ENCODE measurements at places on chromosomes 16 and 17.
A peak's percentile ranks its signal among the peaks of the same experiment; 100 is the strongest.

GRCh38 chr17:64103391-64104364, 26.3 kb downstream of the ERN1 start:
- DNase-seq, result peak; percentile 58

DNA sequence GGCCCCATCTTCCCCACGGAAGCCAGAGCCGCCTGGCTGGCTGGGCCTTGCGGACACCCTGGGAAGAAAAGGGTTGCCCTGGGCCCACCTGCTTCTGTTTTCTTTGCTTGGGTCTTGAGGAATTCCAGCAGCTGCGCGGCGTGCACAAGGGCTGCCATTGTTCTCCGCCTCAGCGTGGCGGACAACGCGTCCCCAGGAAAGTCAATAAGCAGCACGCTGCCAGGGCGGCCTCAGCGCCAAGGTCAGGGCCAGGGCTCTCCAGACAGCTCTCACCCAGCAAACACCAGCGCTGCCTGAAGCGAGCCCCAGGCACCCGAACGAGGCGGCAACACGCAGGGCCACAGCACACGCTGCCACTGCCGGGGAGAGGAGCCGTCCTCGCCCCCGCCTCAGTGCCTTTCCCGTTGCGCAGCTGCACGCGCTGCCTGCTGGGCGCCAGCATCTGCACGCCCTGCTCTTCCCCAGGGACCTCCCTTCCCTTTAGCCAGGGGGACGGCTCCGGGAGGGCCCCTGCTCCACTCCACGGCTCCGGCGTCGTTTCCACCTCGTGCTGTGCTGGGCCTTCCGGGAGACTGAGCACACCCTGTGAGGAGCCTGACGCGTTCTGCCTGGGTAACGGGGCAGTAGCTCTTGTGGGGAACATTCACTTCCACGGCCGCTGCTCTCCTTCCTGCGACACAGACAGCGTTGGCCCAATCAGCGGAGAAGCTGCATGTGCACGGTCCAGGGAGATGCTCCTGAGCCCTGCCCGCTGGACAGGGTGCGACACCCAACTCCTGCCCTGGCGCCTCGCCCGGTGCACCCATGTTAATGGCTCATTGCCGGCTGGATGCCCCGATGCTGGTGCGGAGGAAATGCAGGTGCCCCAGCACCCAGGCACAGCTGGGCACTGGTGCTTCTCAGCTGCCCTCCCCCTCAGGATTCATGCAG, 57.8 kb downstream of the LMF1 start:
- no peak for DNase-seq

DNA sequence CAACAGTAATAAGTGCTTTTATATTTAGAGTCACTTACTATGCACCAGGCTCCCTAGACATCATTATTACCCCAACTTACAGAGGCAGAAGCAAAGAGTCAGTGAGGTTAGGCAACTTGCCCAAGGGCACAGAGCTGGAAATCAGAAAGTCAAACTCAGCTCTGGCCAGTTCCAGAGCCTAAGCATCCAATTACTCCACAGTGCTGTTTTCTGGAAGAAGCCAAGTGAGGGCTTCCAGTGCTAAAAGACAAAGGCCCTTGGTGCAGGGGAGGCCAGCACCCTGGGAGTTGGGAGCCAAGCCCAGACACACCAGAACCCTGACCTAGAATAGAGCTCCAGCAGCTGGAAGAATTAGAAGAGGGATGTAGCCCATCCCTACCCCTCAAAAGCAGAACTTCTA, 40.2 kb downstream of the C17orf67 start:
- no peak for DNase-seq

- DNase-seq, result no peak
Observed at GRCh38 chr17:78959803-78960202, 19.9 kb downstream of the LGALS3BP start.

- no peak for DNase-seq
Observed at GRCh38 chr17:51653878-51654277, 393.5 kb downstream of the UTP18 start.

GRCh38 chr17:11836508-11836907, 160.8 kb downstream of the ZNF18 start:
- DNase-seq, result no peak

- no peak for DNase-seq
Observed at GRCh38 chr17:13601322-13601775, 380 bp downstream of the HS3ST3A1 start.

- DNase-seq, result no peak
Observed at GRCh38 chr17:72492941-72493340, 372.1 kb downstream of the SOX9 start.

DNA sequence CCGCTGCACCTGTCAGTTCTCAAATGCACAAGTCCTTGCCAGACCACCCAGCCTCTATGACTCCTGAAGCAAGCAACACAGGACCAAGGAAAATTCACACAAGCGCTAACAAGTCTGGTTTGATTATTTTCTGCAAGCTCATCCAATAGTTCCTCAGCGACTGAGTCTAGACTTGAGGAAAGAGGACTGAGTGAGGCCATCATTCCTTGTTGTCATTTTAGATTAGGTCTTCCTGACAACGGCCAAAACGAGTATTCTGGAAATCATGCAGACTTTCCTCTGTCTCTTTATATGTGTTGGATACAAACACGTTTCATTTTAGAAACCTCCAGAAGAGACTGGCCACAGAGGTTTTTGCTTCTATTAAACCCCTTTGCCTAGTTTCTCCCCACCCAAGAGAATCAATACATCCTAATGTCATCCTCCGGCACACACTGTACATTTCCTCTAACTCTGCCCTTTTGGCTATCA, 561 bp downstream of the CCDC47 start:
- peak; percentile 30 for DNase-seq

- no peak for DNase-seq
Observed at GRCh38 chr17:4897198-4897687, 2.1 kb upstream of the C17orf107 start.

DNA sequence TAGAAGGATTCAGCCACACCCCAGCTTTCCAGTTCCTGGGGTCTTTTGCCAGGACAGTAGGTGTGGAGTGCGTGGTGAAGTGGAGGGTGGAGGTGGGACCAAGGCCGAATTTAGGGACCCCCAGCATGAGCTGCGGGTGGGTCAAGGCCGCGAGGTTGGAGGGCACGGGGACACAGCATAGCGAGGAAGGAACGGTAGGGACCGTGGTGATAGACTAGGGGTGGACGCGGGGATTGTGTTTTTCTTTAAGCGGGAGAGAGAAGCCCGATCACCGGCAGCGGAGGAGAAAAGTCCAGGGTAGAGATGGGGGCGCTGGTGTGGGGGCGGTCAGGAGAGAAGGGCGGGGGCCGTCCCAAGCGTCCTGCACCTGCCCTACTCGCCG, 261 bp upstream of the B4GALNT2 start:
- DNase-seq, result no peak

- no peak for DNase-seq
Observed at GRCh38 chr16:73663720-73664119, 615.8 kb upstream of the ZFHX3 start.

DNA sequence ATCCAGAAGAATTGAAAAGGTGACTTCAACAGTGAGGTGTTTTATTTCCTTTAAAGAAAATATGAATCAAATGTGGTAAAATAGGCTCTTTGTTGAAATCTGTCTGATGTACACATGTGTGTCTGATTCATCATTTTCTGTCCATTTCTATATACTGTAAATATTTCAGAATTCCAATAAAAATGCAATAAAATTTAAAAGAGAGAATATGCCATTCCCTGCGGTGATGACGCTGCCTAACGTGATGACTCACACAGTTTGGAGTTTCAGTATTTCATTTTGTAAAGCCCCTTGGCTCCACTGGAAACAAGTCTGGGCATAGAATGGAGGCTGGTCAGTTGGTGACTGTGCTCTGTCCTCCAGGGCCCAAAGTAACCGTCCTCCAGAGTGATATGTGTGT, 482.5 kb upstream of the CDH5 start:
- no peak for DNase-seq

DNA sequence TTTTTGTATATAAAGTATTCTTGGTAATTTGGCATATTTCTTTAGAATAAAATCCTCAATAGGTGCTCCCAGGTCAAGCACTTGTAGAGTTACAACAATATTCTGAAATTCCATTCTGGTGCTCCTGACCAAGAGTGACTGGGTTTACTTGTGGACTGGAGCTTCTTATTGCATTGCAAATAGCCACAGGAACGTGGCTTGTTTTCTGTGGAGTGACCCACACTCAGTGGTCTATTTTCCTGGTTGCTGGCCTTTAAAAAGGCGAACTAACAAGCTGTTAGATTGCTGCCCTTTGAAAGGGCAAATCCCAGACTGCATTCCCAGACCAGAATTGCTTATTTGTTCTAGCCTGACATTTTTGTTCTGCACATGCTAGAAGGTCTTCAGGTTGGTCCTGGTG, 658.8 kb upstream of the GOT2 start:
- no peak for DNase-seq

DNA sequence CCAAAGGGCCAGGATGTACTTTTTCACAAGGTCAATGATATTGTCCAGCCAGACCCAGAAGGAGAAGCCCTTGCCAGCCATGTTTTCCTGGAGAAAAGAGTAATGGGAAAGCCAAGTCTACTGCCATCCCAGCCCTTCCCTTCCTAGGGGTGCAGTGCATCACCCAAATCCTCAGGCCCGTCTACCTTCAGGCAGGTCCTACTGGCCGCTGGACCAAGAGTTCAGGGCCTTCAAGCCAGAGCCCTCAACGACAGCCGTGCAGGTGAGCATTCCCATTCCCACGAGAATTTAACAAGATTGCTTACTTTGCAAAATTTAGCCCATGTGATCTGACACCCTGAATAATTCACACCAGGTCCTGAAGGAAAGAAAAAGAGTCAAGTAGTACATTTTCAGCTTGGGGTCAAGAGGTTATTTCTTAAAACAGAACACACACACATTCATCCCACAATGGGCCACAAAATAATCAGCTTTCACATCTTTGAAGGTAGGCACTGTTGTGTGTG, 35.0 kb downstream of the STAT5A start:
- no peak for DNase-seq

GRCh38 chr16:50301626-50302471, 35.5 kb downstream of the ADCY7 start:
- DNase-seq, result no peak

GRCh38 chr16:74455619-74456289, 34.5 kb upstream of the CLEC18B start:
- DNase-seq, result no peak

GRCh38 chr16:75169899-75170405, 21.6 kb downstream of the ZFP1 start:
- no peak for DNase-seq

DNA sequence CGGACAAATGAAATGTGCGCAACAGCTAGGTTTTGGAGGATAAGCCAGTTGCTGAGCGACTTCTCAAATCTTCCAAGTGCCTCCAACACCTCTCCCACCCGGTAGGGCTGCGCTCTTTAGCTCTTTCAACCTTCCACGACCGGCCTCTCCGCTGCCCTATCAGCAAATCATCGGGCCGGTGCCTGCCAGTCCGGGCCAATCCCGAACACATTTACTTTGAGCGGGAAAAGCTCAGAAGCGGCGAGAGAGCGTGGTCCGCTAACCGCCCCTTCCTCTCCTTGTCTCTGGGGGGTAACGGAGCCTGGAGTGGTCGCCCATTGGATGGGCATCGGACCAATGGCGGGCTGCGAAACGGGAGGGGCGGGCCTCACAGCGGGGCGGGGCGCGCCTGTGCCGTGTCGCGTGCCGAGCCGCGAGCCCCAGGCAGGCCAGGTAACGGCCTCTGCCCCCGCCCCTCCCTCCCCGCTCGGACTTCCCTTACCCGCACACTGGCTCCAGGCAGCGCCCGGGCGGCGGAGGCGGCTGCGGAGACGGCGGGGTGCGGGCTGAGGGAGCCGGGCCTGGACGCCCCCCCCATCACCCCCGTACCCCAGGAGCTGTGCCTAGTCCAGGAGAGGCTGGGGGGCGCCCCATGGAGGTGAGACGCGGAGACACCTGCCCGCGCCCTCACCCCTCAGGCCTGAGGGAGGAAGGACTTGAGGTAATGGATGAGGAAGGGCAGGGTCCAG, at the start of gene MEIOC:
Gene MEIOC, plus strand, starts transcription at position 486 of the 728 bp plus-strand sequence. Its CDS starts 146 bp downstream, at position 632.
- DNase-seq, result no peak

DNA sequence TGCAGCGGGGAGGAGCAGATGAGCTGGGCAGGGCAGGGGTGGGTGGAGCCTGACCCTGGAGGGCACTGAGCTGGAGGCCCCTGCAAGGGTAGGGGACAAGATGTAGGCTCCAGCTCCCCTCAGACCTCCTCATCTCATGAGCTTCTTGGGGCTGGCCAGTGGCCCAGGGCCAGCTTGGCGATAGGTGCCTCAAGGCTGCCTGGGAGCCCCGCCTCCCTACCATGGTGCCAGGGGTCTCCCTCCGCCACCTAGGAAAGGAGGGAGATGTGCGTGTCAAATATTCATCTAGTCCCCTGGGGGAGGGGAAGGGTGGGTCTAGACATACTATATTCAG, 3.9 kb downstream of the HIRIP3 start:
- no peak for DNase-seq

- DNase-seq, result no peak
Observed at GRCh38 chr17:79950751-79951150, 84.9 kb downstream of the TBC1D16 start.

All from Kasumi-1 (cell line).